ENCODE measurements at places on chromosomes 3 and 15. TPM values are rescaled to one million over a fixed set of nuclear protein-coding genes. Genes with fewer than 3 reads are reported as not detected.
A peak's percentile ranks its signal among the peaks of the same experiment; 100 is the strongest.

DNA sequence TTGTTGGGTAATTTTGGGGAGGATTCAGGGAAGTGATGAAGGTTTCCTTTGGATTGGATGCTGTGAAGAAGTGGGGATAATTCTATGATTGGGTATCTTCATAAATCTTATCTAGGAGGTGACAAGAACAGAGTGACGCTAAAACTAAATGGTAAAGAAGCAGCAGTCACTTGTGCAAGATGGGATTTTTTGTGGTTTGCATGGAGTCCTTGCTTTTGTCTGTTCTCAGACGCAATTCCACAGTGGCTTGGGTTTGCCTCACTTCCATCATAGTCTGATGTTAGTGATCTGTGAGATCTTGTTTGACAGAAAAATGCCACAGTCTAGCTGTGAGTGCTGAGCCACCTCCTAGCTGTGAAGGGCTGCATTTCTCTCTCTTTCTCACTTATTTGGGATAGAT, 26.9 kb downstream of the GTF2E1 start:
- no peak for DNase-seq

- peak; percentile 43 for DNase-seq
Observed at GRCh38 chr15:94259121-94259751, 27.9 kb downstream of the MCTP2 start.

DNA sequence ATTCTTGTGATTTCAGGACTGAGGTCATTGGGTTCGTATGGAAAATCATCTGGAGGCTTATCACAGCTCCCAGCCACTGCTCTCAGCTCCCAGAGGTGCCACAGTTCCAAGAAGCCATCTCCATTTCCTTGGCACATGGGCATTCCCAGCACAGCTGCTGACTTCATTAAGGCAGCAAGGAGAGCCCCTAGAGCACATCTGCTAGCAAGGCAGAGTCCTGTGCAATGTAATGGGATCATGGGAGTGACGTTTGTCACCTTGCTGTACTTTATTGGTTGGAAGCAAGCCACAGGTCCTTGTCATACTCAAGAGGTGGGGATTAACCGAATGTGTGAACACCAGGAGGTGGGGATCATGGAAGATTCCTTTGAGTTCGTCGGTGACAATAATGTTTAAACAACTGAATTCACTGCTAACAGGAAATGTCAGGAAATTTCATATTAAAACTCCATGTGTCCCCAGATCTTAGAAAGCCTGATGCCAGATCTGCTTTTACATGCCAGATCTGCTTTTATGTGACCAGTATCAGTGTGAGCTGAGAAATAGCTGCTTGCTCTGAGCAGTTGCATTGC, 148.8 kb downstream of the GABRG3 start:
- DNase-seq = no peak

Gene ZSCAN29
- total RNA-seq = 38.7 TPM
